ENCODE measurements at places on chromosomes 4 and X. TPM values are rescaled to one million over a fixed set of nuclear protein-coding genes. Genes with fewer than 3 reads are reported as not detected.

The SHOX gene
- total RNA-seq = 0.16 TPM

- DNase-seq = no peak
Observed at GRCh38 chr4:85488416-85488815, 13.5 kb downstream of the ARHGAP24 start.

GRCh38 chrX:80537096-80537495 lies 116.8 kb downstream of the TENT5D start:
- no peak for DNase-seq

GRCh38 chr4:5027346-5027745 lies 8.1 kb upstream of the CYTL1 start:
- DNase-seq = no peak
